ENCODE measurements at places on chromosomes 3 and 15. TPM values are rescaled to one million over a fixed set of nuclear protein-coding genes. Genes with fewer than 3 reads are reported as not detected.

- no peak for DNase-seq
- H3K4me1 ChIP-seq = peaks cover 2% of the 10 kb centered on the region
- no peaks in the 10 kb centered on the region for H3K27me3 ChIP-seq
- H3K36me3 ChIP-seq = no peaks in the 10 kb centered on the region
- no peak overlapping the region for H3K4me3 ChIP-seq
- no peak overlapping the region for H3K27ac ChIP-seq
Measured at GRCh38 chr3:78875436-78875835, 892.4 kb downstream of the ROBO1 start.

DNA sequence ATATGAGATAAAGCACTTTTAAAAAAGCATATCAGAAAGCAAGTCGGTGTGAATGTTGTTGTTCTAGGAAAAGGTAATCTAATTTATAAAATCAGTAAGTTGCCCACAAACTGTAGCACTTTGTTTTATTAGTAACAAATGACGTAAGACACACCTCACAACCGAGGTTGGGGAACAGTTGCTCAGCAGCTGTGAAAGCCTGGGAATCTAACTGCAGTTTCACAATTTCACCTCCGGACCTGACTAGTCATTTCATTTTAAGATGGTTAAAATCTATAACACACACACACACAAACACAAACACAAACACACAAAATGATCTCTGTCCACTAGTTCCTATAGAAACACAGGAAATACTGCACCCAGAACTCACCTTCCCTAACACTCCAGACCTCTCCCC, 406.7 kb upstream of the NR2F2 start:
- no peak overlapping the region for H3K4me3 ChIP-seq
- DNase-seq = no peak
- H3K27me3 ChIP-seq = peaks cover 1% of the 10 kb centered on the region
- no peaks in the 10 kb centered on the region for H3K4me1 ChIP-seq
- H3K36me3 ChIP-seq = no peaks in the 10 kb centered on the region

GRCh38 chr3:148373961-148374360, 323.7 kb upstream of the AGTR1 start:
- no peaks in the 10 kb centered on the region for H3K4me1 ChIP-seq
- no peaks in the 10 kb centered on the region for H3K36me3 ChIP-seq
- no peaks in the 10 kb centered on the region for H3K27me3 ChIP-seq

- no peak overlapping the region for H3K27ac ChIP-seq
- H3K36me3 ChIP-seq = no peaks in the 10 kb centered on the region
- DNase-seq = no peak
- no peaks in the 10 kb centered on the region for H3K4me1 ChIP-seq
Measured at GRCh38 chr3:191136347-191136746, 62.7 kb upstream of the OSTN start.

GRCh38 chr3:143170676-143171075, 51.1 kb downstream of the CHST2 start:
- DNase-seq = peak; percentile 20
- peaks cover 84% of the 10 kb centered on the region for H3K4me1 ChIP-seq
- H3K27me3 ChIP-seq = no peaks in the 10 kb centered on the region
- peak overlapping the region; percentile 97 for H3K27ac ChIP-seq
- peaks cover 21% of the 10 kb centered on the region for H3K36me3 ChIP-seq
- H3K4me3 ChIP-seq = peak overlapping the region; percentile 47

DNA sequence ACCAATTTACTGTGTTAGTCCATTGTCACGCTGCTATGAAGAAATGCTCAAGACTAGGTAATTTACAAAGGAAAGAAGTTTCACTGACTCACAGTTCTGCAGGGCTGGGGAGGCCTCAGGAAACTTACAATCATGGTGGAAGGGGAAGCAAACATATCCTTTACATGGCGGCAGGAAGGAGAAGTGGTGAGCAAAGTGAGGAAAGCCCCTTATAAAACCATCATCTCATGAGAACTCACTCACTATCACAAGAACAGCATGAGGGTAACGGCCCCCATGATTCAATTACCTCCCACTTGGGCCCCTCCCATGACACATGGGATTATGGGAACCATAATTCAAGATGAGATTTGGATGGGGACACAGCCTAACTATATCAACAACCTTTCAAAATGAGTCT, 20.2 kb downstream of the USF3 start:
- no peak overlapping the region for H3K4me3 ChIP-seq
- no peak overlapping the region for H3K27ac ChIP-seq
- H3K36me3 ChIP-seq = peaks cover 18% of the 10 kb centered on the region
- H3K4me1 ChIP-seq = peaks cover 17% of the 10 kb centered on the region
- H3K27me3 ChIP-seq = no peaks in the 10 kb centered on the region

Gene FAM219B
- total RNA-seq = 36.5 TPM

All from activated CD8-positive, alpha-beta T cell treated with anti-CD3 and anti-CD28 coated beads for 36 hours (primary cell).